Stomach (tissue), 19 donors: ENCODE measurements at places on chromosomes 6 and 20. TPM values are rescaled to one million over a fixed set of nuclear protein-coding genes. Genes with fewer than 3 reads are reported as not detected.
A peak's percentile ranks its signal among the peaks of the same experiment; 100 is the strongest.

GRCh38 chr20:14332866-14333265, 4.5 kb downstream of the FLRT3 start:
- DNase-seq = no peak

Gene GNRH2
- total RNA-seq = not detected

Gene FUCA2
- 53.8 TPM for total RNA-seq

GRCh38 chr20:266596-267562, 9.4 kb downstream of the DEFB132 start:
- DNase-seq = peak; percentile 95

DNA sequence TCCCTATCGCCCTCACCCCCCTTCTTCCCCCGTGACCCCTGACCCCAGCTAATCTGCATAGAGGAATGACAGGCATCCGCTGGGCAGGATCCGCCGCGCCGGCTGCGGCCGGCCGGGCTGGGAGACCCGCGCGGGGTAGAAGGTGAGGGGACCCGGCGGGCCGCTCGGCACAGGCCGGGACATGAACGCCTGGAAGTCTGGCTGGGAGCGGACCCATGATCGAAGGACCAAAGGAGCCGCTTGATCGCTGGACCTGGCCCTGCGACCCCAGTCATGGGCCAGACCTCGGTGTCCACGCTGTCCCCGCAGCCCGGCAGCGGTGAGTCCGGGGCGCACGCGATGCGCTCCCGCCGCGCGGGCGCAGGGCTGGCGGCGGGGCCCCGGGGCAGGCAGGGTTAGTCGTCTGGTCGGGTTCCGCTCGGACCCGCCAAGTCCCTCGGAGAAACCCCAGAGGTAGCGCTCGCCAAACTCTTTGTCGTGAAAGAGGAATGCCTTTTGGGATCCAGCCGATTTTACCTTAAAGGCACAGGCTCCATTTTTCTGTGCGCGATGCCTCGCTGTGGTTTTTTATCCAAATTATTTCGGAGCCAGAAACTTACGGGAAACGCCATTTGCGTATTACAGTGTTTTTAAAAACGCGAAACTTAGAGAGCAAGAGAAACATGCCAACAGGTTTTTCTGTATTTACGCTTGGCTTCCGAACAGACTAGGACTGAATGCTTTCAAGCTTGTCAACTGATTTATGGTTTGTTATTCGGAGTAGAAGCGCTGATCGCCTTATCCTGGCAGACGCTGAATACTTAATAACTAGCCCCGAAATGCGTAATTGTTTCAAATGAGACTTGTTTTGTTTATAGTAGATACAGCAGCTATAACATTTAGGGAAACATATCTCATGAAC, at the start of gene PHACTR2:
PHACTR2 (plus strand) TSS at position 75 of the 901 bp plus-strand sequence; CDS start at position 274, 199 bp downstream.
- peak; percentile 91 for DNase-seq

Gene HCRTR2
- total RNA-seq = not detected

DNA sequence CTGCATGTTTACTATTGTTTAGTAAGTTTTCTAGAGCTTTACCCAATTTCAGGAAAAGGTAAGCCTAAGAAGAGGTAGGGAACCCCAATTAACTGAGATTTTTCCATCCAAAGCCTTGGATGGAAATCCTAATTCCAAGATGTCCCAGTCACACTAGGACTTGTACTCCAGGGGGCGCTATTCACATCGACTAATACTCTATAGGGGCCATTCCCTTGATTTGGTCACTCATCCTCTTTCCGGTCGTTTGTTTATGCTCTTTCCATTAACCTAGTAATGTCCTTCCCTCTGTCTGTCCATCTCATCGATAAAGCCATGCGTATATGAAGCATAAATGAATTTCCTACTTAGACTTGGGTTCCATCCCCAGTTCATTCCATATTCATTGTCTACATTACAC, 80.8 kb upstream of the FUCA2 start:
- no peak for DNase-seq

GRCh38 chr6:157486572-157486971, 105.6 kb downstream of the ZDHHC14 start:
- DNase-seq = peak; percentile 37

Gene SLC4A11
- 5.8 TPM for total RNA-seq

- DNase-seq = no peak
These were observed 113.3 kb upstream of the SLC2A12 start for GRCh38 chr6:134165561-134166201.

Gene MANEA
- total RNA-seq = 3.5 TPM

DNA sequence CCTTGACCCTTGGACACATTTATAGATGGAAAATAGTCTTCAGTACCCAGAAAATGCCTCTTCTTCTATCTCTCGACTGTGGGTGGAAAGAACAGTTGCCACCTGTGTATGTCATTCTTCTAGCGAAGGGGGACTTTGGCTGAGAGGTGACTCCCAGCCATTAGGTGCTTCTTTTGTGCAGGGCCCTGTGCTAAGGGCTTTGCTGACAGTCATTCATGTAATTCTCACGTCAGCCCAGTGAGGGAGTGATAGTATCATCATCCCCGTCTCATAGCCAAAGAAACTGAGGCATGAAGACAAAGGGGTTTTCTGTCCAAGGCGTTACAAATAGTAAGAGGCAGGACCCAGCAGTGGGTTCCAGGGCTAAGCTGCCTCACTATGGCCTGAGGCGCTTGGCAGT, 160.8 kb downstream of the SCML4 start:
- no peak for DNase-seq

GRCh38 chr6:41515995-41516394, 30.2 kb upstream of the FOXP4 start:
- no peak for DNase-seq

Gene EYA4
- total RNA-seq = 16.3 TPM

- DNase-seq = no peak
These were observed 14.8 kb downstream of the SEMG2 start for GRCh38 chr20:45235995-45236394.

DNA sequence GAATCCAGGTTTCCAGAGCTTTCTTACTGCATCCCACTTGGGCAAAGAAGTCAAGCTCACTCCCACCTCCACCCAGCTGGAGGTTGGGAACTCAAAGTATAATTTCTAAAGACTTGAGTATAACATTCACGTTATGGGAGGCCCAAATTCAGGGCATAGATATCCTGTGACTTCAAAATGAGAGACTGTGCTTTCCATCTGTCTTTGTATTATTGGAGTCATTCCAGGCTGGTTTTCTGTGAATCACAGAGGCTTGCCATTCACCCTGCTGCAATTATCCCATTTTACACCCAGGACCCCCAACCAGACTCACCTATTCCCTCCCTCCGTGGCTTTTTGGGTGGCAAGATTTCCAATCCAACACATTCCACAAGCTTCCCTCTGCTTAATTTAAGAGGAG, 19.3 kb upstream of the SRC start:
- no peak for DNase-seq

DNA sequence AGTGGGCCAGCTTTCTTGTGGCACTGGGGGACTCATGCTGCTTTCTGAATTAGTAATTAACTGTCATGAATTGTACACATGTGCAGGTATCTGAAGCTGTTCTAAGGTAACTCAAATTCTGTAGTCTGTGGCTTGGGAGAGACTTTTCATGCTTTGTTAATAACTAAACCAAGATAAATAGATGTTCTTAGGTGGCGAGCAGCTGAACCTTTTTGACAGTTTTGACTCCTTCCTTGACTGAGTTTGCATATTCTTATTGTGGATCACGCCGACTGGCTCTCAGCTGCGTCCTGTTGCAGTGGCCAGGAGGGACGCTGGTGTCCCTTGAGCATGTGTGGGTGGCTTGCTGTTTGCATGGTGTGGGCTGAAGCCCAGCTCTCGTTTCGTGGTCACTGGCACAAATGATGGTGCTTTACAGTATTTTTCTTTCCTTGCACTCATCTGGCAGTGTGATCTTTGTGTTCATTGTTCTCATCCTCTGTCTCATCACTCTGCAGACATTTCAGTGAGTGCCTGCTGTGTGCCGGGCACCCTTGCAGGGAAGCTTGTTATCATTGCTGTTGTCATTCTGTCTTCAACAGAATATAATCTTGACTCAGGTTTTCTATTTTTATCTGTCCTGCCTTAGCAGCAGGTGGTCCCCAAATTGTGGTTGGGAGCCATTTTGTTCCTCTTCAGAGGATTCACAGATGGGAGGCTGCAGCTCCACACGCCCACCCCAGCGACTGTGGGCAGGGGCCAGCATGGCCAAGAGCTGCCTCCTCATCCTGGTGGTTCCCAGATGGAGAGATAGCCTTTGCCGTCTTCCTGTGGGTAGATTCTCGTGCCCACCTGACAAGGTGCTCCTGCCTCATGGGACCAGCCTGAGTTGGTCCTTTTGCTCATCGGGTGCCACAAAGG, 39.6 kb downstream of the DUSP22 start:
- no peak for DNase-seq

GRCh38 chr20:63177134-63177784, 38.7 kb downstream of the YTHDF1 start:
- no peak for DNase-seq

DNA sequence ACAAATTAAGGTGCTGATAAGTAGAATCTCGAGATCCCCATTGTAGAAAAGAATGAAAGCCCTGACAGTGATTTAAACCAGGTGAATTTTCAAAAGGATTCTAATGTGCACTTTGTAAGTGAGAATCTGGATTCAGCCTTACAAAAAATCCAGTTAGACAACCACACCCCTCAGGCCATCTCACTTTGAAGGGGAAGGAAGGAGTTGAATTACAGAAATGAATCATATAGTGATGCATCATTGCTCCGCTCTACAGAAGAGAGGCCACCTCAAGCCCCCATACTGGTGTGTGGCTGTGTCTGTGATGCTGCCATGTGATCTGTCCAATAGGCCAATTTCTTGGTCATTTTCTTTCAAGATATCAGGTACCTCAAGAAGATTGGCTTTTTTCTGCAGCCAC, 85.5 kb upstream of the NT5E start:
- DNase-seq = no peak

DNA sequence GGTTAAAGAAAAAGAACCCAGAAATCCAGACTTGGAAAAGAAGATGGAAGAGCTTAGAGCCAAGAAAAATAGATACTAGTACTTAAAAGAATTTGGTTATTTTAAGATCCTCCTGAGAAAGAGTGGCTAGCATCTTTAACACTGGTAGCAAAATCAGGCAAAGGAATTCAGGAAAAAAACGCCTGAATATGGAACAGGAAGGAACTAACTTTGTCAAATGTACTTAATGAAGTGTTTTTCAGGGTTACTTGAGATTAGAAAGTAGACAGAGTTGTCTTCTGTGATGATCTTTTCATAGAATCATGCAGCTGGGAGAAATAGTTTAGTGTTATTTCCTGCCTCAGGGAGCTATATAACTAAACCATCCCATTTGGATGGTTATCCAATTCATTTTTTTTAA, 50.8 kb upstream of the SASH1 start:
- DNase-seq = no peak

DNA sequence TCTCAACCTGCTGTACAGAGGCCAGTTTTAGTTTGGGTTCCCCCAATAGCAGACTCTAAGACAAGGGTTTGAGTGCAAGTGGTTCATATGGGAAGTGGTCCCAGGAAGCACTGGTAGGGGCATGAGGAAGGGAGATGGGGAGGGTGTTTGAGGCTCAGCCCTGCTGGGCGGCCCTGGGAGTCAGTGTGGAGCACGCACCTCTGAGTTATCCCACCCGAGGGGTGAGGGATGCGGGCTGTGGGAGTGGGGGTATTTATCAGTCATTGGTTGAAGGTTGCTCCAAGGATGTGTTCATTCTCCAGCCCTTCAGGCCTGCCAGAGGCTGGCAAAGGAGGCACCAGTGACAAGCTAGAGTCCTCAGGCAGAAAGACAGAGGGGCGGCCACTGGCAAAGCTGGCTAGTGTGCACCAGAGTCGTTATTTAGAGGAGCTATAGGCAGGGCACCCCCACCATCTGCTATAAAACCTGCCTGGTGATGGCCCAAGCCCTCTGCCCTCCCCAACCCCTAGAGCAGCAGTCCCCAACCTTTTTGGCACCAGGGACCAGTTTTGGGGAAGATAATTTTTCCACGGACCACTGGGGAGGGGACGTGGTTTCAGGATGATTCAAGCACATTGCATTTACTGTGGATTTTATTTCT, 16.5 kb downstream of the PXMP4 start:
- DNase-seq = no peak

Gene MOG
- not detected for total RNA-seq

- no peak for DNase-seq
These were observed 45.5 kb downstream of the SLC9A8 start for GRCh38 chr20:49858076-49858585.

DNA sequence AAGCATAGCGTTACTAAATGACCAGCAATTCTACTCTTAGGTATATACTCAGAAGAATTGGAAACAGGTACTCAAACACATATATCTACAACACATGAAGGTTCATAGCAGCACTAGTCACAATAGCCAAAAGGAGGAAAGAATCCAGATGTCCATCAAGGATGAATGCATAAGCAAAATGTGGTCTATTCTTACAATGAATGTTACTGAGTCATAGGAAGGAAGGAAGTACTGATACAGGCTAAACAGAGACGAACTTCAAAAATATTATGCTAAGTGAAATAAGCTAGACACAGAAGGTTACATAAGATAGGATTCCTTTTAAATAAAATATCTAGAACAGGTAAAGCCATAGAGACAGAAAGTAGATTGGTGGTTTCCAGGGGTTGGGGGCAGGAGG, 93.5 kb downstream of the MAP3K7 start:
- DNase-seq = no peak

GRCh38 chr20:45293041-45294002, 13.3 kb upstream of the RBPJL start:
- DNase-seq = peak; percentile 91

DNA sequence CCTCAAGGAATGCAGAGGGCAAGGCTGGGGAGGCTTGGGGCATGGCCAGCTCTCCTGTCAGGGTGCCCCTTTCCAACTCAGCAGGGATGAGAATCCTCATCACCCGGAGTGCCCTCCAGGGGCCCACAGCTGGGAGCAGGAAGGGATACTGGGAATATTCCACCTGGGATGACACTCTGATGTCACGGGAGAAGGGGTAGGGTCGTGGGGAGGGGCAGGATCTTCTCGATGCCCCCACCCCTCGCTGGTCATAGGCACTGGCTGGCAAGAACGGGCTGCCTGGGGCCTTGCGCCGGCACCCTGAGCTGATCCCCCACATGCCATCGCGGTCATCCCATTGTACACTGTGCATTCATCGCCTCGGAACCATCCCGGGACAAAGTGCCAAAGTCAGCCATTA, 10.6 kb upstream of the NXT1 start:
- no peak for DNase-seq

Gene CTCFL
- total RNA-seq = not detected

GRCh38 chr6:10531942-10532341, 10.8 kb downstream of the GCNT2 start:
- no peak for DNase-seq

DNA sequence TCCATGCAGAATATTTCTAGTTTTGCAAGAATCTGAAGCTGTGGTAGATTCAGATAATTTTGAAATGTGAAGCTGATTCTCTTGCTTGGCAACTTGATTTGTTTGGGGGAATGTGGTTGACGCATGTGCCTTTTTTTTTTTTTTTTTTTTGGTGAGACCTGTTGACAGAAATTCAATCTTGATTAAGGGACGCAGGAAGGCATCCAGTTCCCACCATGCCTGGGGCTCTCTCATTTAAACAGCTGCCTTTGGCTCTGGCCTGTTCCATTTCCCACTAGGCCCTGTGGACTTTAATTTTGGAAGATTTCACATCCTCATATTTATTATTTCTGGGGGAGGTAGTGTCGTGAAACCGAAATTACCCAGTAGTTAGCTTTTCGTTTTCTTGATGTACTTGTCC, 8.6 kb downstream of the TPX2 start:
- no peak for DNase-seq

Gene SMPDL3A
- total RNA-seq = 14.6 TPM

GRCh38 chr6:40807484-40807883, 220.3 kb upstream of the LRFN2 start:
- no peak for DNase-seq

- no peak for DNase-seq
These were observed 6.0 kb upstream of the AKAP12 start for GRCh38 chr6:151233731-151234130.
